ENCODE measurements at places on chromosomes 6 and 20.
A peak's percentile ranks its signal among the peaks of the same experiment; 100 is the strongest.

- DNase-seq: peak; percentile 83
These were observed 35.9 kb downstream of the DUSP22 start for GRCh38 chr6:328136-328670.

GRCh38 chr6:44044154-44044539 lies 83.1 kb downstream of the MRPL14 start:
- no peak for DNase-seq

DNA sequence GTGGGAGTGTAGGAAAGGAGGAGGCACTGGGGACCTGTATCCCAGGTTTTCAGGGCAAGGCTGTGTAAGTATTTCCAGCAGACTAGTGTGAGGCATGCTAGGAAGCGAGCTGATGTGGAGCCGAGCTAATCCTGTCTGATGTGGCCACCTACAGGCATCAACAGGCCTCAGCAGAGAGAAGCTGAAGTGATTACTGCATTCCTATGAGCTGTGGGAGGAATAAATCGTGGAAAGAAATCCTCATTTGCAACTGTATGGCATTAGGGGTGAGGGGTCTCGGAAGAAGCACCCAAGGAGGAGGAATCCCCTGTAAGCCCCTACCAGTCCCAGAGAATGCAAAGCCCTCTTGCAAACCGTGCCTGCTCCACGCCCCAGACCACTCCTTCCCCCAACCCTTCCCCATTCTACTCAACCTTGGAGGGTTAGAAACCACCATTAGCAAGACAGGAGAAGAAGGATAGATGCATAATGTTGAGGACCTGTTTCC lies 41.6 kb downstream of the C6orf15 start:
- peak; percentile 84 for DNase-seq

- no peak for DNase-seq
These were observed 609.5 kb upstream of the ARID1B start for GRCh38 chr6:156167625-156168071.

- DNase-seq: no peak
These were observed 86.5 kb downstream of the TMEM200A start for GRCh38 chr6:130452336-130452735.

GRCh38 chr6:100228437-100228833 lies 234.4 kb upstream of the MCHR2 start:
- peak; percentile 8 for DNase-seq

- no peak for DNase-seq
These were observed 121.4 kb upstream of the CLDN20 start for GRCh38 chr6:155142168-155143028.

DNA sequence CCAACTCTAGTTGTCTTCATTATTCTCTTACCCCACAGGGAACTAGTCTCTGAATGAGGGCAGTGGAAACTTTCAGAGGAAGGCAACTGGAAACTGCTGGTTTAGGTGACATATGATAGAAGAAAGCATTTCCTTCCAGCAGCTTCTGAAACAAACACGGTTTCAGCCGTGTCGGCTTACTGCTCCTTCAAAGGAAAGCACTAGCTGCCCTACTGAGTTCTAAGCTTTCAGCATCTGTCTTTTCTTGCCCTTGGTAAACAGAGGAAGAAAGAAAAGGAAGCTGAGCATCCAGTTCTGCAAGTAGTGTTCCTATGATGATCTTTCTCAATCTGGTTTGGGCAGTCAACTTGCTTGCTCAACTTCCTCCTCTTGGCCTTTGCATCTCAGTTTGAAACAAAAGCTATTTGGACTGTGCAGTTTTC lies 117.5 kb upstream of the CEP85L start:
- DNase-seq: no peak

- no peak for DNase-seq
These were observed 619.0 kb downstream of the DOK5 start for GRCh38 chr20:55094353-55094861.

- peak; percentile 82 for DNase-seq
These were observed at the start of gene TRPC4AP for GRCh38 chr20:35092524-35093266. TRPC4AP (minus strand) TSS chr20:35092807; CDS start chr20:35092781, 26 bp downstream.

- DNase-seq: peak; percentile 69
These were observed 111.4 kb downstream of the FYN start for GRCh38 chr6:111761783-111762312.

DNA sequence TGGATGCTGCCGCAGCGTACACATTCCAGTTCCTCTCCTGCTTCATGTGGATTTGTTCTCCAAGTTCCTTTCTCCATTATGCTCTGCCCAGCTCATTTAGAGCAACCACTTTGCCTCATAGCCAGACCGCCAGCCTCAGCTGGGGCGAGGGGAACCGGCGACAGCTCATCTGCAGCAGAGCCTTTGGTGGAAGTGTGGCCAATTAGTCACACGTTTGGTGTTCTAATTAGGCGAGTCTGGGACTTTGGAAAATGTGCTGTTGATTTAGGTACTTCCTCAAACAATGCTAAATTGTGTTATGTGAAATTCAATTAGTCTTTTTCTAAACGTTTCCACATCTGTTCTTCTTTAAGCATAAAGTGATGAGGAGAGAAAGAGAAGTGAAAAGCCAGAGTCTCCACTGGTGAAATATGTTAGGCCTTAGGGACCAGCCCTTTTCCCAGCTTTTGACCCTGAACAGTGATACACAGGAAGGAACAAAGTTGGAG lies 217.9 kb downstream of the TBX18 start:
- no peak for DNase-seq

GRCh38 chr6:170313716-170314295 lies 7.2 kb downstream of the FAM120B start:
- DNase-seq: peak; percentile 50

GRCh38 chr6:87698547-87699006 lies 3.5 kb downstream of the AKIRIN2 start:
- DNase-seq: no peak

GRCh38 chr20:31663838-31664695 lies 26.4 kb downstream of the COX4I2 start:
- DNase-seq: no peak

GRCh38 chr6:49888742-49889431 lies 22.6 kb upstream of the CRISP1 start:
- no peak for DNase-seq

DNA sequence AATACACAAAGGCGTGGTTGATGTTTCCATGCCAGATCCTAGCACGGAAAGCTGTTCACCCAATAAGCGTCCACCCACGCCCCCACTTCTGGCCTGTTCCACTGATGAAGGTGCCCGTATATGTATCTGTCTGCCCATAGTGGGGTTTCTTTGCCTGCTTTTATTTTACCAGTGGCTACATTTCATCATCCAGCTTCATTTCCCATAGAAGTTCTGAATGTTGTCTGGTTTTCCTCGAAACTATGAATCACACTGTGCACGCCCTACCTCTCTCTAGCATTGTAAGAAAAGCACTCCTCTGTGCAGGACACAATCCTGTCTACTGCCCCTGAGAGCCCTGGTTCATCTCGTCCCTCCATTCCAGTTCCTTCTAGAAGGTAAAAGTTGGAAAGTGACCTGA lies 8.8 kb upstream of the CD93 start:
- peak; percentile 78 for DNase-seq

DNA sequence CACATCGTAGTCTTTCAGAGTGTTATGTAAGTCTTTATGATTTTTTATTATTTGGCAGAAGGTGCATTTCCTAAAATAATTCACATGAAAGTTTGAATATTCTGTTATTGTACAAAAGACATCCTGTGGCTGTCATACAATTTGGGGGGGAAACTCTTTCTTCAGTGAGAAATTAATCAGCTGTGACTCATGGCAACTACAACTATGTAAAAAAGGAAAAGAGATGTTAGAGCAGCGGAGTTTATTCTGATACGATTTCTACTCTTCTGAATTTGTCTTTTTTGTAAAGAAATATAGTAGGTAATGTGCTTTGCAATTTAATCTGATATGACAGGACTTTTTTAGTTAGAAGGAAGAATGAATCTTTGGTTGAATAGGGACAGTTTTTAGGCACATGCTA lies 14.2 kb downstream of the COL19A1 start:
- no peak for DNase-seq

DNA sequence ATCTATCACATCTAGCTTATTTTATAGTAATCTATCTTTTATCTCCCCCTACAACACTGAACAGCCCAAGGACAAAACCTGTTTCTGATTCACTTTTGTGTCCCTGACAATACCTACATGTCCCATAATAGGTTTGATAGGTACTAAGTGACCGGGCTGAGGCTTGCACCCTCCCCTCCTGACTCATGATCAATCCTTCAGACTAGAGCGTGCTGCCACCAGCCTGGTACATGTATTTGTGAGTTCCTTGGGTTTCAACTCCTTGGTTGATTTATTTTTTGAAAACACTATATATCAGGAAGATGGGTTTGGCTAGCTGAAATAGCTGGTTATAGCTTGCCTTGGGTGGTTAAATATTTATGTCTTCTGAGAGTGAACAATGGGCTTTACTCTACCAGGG lies 41.6 kb upstream of the RAB23 start:
- peak; percentile 49 for DNase-seq

- DNase-seq: peak; percentile 21
These were observed 17.4 kb upstream of the KIFC1 start for GRCh38 chr6:33373960-33374910.

DNA sequence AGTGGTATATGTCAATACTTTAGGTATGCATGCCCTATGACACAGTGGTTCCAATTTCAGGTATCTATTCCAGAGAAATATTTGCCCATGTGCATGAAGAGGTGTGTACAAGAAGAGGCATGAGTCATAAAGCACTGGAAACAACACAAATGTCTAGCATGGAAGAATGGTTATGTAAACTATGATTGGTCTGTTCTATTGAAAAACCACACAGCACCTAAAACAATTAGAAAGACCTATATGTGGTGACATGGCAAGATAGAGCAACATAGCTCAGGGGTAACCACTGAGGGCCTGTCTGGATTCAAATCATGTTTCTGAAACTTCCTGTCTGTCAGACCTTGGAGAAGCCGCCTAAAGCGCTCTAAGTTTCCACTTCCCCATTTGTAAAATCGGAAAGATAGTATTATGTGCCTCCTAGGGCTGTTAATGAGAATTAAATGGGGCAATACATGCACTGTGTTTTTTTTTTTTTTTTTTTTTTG lies 76.0 kb upstream of the SHLD1 start:
- peak; percentile 26 for DNase-seq

- no peak for DNase-seq
These were observed 91.2 kb downstream of the JARID2 start for GRCh38 chr6:15336900-15337560.

DNA sequence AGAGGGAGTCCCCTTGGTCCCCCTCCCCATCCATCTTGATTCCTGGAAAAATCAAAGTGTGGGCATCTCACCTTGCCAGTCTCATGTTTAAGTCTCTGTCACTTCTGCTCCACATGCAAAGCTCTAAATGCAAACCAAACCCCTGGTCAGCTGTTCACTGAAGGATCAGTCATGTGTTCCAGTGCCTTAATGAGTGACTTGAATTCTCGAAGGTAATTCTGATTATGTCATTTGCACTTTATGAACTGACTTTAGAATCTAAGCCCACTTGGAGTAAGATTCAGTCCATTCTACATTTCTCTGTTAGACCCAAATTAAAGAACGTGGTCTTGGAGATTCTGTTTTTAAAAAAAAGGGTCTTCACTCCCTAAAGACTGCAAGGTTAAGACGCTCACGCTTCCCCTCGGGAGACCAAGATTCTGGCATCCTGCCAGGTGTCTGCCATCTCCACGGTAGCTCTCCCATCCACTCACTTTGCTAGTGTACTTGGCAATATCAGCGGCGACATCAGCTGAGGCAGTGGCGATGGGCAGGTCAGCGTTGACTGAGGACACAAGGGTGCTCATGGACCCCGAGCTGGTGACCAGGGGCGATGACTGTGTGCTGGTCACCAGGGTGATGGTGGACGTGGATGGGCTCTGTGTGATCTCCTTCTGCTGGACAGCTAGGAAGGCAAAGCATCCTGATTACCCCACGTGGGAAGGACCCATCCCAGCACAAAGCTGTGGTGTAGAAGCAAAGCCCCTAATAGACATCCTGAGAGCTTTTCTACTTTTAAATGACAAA lies 120.5 kb downstream of the ZMYND8 start:
- DNase-seq: no peak

- DNase-seq: no peak
These were observed 106.3 kb upstream of the RIPOR2 start for GRCh38 chr6:25042036-25042521.

DNA sequence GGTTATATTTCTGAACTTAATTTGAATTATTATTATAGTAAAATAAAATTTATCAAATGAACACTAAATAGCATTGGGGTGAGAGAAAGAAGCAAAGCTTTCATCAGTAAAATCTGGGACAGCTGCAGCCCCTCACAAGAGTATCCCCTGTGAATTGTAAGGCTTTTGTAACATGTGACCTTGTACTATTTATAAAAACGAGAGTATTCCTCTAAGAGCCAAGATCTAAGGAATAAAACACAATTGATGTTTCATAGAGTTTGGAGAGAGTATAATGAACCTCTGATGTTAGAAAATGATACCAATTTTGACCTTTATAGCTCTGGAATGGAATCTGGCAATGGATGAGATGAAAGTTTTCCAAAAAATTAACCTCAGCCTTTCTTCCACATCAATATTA lies 617.2 kb upstream of the ID4 start:
- DNase-seq: no peak

DNA sequence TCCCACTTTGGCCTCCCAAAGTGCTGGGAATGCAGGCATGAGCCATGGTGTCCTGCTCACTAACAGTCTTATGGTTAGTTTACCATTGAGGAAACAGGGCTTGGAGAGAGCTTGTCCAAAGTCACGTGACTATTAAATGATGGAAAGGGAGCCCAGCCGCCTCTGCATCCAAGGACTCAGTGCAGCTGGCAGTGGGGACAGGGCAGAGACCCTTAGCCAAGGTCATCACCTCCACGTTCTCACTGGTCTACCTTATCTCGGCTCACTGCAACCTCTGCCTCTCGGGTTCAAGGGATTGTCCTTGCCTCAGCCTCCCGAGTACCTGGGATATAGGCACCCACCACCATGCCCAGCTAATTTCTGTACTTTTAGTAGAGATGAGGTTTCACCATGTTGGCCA lies 109.3 kb downstream of the SLC23A2 start:
- no peak for DNase-seq

GRCh38 chr6:62652692-62653328 lies 366.8 kb upstream of the KHDRBS2 start:
- peak; percentile 47 for DNase-seq

DNA sequence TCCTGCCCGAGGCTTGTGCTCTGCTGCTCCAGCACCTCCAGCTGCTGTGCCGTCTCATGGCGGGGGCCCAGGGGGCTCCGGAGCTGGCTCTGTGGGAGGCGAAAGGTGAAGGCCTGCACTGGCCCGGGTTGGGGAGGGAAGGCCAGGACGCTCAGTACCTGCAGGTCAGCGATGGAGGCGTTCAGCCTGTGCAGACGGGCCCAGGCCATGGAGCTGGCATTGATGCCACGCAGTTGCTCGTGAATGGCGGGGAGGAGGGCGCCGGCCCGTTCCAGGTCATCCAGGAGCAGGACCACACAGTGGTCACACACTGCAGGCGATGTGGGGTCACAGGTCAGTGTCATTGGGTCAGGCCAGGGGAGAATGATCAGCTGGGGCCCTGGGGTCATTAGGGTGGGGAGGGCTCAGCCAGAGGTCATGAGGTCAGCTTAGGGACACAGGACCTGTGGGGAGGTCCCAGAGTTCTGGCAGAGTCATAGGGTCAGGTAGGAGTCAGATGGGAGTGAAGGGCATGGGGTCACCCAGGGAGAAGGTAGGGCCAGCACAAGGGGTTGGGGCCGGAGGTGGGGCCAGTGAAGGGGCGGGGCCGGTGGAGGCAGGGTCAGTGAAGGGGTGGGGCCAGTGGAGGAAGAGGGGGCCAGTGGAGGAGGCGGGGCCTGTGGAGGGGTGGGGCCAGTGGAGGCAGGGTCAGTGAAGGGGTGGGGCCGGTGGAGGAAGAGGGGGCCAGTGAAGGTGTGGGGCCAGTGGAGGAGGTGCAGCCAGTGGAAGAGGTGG lies 18.0 kb downstream of the ADRM1 start:
- DNase-seq: no peak

- DNase-seq: peak; percentile 74
These were observed 42.8 kb upstream of the DYNLRB1 start for GRCh38 chr20:34473262-34473883.

GRCh38 chr20:22475662-22476061 lies 108.7 kb downstream of the FOXA2 start:
- DNase-seq: no peak
